ENCODE measurements at places on chromosomes 6 and 20.

DNA sequence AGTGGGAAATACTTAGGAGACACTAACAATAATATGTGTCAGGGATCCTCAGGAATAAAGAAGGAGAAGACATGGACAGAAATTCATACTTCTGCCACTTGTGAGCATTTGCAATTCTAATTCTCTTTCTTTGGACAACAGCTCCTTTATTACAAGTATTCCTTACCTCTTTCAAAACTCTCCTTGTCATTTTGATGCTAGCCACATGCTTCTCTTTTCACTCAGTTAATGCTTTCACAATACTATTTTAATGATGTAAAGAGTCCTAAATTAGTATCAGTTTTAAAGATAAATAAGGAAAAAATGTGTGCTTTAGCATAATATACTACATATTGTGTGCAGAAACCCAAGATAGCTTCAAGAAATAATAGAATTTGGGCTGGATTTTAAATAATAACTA is 62.5 kb downstream of the AHI1 start:
- DNase-seq, result no peak

GRCh38 chr6:89186762-89187161 is 30.4 kb downstream of the GABRR1 start:
- DNase-seq, result no peak

DNA sequence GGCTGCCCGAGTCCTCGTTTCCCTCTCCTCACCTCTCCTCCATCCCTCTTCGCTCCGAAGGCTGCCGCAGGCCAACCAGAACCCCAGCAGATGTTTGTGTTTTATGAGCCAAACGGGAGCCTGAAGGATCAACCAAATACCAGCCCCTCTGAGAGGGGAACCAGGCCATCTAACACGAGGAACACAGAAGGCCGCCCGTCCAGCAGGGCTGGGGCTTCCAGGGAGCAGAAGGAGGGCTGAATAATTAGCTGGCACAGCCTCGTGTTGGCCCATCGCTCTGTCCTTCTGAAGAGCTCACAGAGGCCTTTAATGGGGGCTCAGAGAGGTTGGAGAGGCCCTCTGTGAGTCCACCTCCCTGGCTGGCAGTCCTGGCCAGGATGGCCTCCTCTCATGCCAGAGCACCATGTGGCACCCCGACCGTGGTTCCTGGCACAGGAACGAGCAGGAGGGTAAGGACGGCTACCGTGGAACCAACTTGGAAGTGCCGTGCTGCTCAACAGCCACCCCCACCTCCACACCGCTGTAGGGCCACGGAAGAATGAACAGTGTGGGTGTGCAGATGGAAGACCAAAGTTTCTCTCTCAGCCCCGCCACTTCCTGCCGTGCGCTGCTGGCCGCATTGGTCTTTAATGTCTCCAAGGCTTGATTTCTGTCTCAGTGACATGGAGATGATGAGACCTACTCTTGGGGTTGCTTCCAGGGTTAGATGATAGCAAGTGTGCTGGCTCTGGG is 155.2 kb downstream of the SCML4 start:
- DNase-seq, result no peak

GRCh38 chr6:163950159-163950558 is 535.6 kb downstream of the QKI start:
- DNase-seq, result no peak

GRCh38 chr6:15653581-15653980 is 9.2 kb downstream of the DTNBP1 start:
- no peak for DNase-seq

DNA sequence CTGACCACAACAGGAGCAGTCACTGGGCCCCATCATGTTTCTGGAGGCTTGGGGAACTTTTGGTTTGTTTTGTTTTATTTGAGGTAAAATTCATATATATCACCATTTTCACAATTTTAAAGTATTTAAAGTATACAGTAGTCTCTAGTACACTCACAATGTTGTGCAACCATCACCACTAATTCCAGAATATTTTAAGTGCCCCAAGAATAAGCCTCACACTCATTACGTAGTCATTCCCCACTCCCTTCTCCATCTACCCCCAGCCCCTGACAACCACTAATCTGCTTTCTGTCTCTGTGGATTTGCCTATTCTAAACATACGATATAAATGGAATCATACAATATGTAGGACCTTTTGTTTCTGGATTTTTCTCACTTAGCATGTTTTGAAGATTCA is 29.0 kb downstream of the RTN4IP1 start:
- no peak for DNase-seq

DNA sequence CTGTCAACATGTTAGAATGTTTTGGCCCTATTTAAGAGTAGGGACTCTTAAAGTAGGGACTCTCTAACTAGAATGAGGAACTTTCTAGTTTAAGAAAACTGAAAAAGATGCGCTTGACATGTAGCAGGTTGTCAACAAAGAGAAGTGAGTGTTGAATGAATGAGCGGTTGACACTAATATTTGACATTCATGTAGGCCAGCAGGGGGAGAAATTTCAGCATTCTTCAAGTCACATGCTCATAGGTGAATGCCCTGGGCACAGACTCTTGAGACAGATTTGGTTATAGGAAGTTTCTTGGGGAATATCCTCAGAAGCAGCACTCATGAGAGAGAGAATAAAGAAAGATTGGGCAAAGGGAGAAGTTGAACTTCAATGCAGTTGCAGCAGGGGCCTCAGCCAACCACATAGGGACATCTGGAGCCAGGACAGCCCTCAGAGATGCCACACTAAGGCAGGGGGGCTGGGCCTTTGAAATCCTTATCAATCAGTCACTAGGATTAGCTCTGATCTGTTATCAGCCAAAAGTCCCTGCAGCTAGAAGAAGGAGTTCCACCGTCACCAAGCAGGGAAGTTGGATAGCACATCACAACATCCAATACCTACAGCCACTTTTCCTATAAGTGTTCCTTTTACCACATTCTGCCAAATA is 145.1 kb upstream of the FKBP1C start:
- no peak for DNase-seq

GRCh38 chr6:84525907-84526306 is 238.5 kb downstream of the TBX18 start:
- no peak for DNase-seq

DNA sequence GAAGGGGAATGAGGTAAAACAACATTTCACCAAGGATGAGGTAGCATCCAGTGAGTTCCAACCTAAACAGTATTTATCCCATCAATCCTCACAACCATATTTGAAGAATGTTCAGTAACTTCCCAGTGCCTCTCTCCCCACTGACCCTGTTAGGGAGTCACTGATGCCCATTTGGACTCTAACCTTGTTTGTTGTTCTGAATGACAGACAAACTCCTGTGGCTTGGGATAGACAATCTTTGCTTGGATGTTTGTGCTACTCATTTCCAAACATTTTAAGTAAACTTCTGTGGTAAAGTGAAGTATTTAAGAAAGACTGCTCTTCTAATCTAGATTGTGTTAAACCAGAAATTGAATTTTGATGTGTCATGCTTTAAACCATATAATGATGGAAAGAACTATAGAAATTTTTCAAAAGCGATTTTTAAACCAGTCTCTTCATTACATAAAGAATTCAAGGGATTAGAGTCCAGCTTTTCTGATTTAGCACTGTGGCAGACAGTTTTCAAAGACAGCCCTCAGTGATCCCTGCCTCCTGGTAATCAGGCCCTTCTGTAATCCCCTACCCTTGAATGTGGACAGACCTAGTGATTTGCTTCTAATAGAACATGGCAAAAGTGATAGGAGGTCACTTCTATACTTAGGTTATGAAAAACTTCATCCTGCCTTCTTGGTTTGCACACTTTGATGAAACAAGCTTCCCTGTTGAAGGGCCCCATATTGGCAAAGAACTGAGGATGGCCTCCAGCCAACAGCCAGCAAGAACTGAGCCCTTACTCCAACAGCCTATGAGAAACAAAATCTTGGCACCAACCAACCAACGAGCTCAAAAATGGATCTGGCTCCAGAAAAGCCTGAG is 191.6 kb downstream of the DST start:
- DNase-seq, result no peak

- DNase-seq, result no peak
These were observed 63.7 kb downstream of the RNGTT start for GRCh38 chr6:88899569-88900316.

GRCh38 chr6:3210024-3210610 is 17.3 kb downstream of the TUBB2B start:
- DNase-seq, result no peak

GRCh38 chr6:9783567-9783966 is 631.3 kb downstream of the TFAP2A start:
- no peak for DNase-seq

DNA sequence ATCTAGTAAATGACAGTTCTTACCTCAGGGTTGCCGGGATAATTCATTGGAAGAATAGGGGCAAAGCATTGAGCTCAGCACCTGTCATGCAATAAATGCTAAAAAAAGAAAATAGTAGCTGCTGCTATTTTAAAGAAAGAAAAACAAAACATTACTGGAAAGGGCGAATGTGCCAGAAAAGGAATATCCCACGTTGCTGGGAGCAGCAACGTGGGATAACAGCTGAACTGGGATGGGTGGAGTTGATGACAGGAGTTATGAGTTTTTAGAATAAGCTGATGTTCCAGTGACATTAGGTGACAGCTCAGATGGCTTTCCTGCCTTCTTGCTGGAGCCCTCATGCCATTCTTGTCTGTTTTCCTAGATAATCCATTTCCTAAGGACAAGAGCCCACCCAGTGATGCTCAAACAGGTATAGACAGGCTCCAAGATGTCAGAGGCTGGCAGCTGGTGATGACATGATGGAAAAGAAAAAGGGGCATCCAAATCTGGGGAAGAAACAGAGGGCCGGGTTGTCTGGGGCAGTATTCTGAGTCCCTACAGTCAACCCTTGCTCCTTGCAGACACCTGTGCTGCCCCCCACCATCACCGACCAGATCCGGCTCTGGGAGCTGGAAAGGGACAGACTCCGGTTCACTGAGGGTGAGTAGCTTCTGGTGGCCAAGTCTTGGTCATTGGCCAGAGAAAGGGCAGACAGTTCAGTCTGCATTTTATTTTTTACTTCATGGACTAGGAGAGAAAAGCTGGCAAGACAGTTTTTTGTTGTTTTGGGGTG is 1.1 kb upstream of the VARS2 start:
- DNase-seq, result no peak

- DNase-seq, result peak; percentile 22
These were observed 194.1 kb downstream of the OGFRL1 start for GRCh38 chr6:71482742-71483141.

- no peak for DNase-seq
These were observed 120.1 kb upstream of the CDYL start for GRCh38 chr6:4656106-4656505.

- DNase-seq, result no peak
These were observed 247.7 kb upstream of the RNF24 start for GRCh38 chr20:4263036-4263435.

DNA sequence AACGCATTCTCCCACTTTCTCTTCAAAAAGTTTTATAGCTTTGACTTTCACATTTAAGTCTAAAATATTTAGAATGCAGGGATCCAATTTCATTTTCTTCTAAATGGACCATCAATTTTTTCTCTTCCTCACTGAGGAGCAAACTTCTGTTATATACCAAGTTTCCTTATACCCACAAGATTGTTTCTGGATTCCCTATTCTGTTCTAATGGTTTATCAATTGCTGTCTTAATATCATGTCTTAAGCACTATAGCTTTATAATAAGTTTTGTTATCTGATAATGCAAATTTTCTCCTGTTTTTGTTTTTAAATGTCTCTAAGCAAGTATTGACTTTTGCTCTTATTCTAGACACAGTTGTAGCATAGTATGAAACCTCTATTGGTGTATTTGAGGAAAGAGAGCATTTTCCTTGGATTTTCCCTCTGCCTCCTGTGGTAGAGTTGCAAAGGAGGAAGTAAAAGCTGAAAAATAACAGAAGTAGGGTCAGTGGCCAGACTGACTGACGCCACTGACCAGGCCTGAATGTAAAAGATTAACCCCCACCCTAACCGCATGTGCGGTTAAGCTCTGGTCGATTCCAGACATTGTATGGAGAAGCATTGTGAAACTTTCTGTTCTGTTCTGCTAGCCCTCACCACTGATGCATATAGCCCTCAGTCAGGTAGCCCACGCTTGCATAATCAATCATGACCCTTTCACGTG is 40.3 kb downstream of the GPX5 start:
- no peak for DNase-seq

DNA sequence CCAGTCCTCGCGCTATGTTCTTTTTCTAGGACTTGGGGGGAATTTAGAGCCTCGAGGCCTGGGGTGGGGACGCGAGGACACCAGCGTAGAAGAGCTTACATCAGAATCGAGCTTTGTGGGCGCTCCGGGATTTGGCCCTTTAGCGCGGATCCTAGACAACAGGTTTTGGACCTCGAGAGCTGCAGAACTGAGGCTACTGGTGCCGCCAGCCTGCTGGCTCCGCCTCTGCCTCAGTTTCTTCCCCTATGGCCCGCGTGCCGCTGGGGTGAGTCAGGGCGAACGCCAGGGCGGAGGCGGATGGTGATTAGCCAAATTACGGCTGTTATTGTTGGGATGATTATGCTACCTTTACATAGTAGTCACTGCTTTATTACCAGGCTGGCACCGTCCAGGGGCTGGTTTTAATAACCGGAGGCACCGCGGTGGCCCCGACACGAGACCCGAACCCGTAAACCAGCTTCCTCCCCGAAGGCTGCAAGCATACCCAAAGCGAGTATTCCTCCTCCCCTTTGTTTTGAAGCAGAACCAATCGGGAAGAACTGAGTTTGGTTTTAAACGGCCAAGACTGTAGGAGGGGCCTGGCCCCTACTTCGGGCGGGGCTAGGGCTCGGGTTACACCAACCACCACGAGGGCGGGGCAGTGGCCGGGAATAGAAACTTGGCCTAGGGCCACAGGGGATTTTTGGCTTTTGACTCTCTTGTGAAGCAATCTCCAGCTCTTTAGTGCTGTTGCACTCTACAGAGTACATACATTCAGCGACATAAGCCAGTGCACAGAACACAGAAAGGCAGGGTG is 639 bp upstream of the GTPBP2 start:
- DNase-seq, result peak; percentile 91

- no peak for DNase-seq
These were observed 30.4 kb upstream of the PNRC1 start for GRCh38 chr6:89050155-89050554.

All from SW 1271 (cell line).